ENCODE measurements at places on chromosomes 12 and 14. TPM values are rescaled to one million over a fixed set of nuclear protein-coding genes. Genes with fewer than 3 reads are reported as not detected.

Gene SERPINA10
- total RNA-seq = 0.17 TPM

Gene B4GALNT1
- 1.3 TPM for total RNA-seq

Gene PMEL
- total RNA-seq = 0.33 TPM

Gene ZNF140
- 21.0 TPM for total RNA-seq

Gene DCAF5
- total RNA-seq = 18.0 TPM

Gene MMP19
- 12.1 TPM for total RNA-seq

Gene CLSTN3
- total RNA-seq = 19.4 TPM

Gene TRIM9
- 0.50 TPM for total RNA-seq

Gene C12orf50
- total RNA-seq = 0.17 TPM

Gene DLGAP5
- 66.5 TPM for total RNA-seq

Gene RNF212B
- total RNA-seq = not detected

Gene LALBA
- total RNA-seq = not detected

Gene SERPINA9
- not detected for total RNA-seq

Gene RAB15
- total RNA-seq = 4.1 TPM

Gene DLK1
- total RNA-seq = not detected

Gene KRT5
- 6.7 TPM for total RNA-seq

Gene CLMN
- 1.5 TPM for total RNA-seq

Gene BCL2L2
- total RNA-seq = 20.7 TPM

Gene WNT1
- total RNA-seq = not detected

Gene PTPRO
- 1.2 TPM for total RNA-seq

Gene PZP
- not detected for total RNA-seq

Gene RFLNA
- not detected for total RNA-seq

Gene TOMM20L
- not detected for total RNA-seq

Gene RTN1
- not detected for total RNA-seq

Gene GPX2
- total RNA-seq = not detected

Gene CMA1
- not detected for total RNA-seq

Gene RTL1
- total RNA-seq = not detected

Gene SRRM4
- total RNA-seq = under 0.01 TPM

Gene CIDEB
- 1.5 TPM for total RNA-seq
